ENCODE measurements at places on chromosomes 2 and 18.

DNA sequence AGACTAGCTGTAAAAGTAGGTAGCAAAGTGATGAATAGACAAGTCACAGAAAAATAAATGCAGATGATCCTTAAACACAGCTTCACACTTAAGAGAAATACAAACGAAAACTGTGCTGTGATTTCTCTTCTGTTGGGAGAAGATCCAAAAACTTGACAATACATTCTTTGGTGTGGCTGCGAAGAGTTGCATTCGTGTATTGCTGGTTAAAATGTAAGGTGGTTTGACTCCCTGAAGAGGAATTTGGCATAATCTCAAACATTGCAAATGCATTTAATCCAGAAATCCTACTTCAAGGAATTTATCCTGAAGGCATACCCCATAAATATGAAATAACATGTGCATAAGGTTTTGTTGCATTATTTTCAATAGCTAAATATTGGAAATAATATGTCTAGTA, 7.1 kb downstream of the CCNYL1 start:
- DNase-seq = no peak

- DNase-seq = no peak
Measured at GRCh38 chr2:17476064-17476463, 42.2 kb downstream of the RAD51AP2 start.

DNA sequence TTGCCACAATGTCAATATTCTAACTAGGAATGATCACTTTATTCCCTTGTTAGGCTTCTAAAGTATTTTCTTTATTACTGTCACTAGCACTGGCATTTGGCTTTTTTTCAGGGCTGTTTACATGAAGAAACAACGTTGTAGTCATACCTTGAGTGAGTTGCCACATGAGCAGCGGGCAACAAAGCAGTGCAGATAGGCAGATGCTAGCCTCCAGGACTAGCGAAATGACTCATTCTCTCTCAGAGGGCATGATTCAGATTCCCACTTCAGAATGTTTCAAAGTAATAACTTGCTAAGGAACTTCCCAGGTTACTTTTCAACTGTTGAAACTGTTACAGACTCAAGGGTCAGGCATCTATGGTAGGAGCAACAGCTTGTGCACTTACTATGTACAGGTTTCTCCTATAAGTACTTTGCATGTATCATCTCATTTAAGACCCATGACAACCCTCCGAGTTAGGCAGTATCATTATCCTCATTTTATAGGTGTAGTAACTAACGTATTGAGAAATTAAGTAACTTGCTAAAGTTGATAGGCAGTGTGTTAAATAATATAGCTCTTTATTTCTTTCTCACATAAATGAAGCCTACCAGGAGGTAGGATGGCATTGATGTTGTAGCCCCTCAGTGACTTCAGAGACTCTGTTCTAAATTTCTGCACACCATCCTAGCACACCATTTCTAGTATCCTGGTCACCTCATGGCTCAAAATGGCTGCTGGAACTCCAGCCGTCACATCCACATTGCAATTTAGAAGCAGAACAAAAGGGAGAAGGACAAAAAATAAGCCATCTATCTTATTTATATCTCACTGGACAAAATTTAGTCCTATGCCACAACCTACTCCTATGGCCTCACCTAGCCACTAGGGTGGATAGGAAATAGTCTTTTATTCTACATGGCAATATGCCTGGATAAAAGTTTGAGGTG, 83.3 kb downstream of the ICOS start:
- no peak for DNase-seq

- DNase-seq = no peak
Measured at GRCh38 chr2:23809150-23809549, 117.8 kb downstream of the ATAD2B start.

- no peak for DNase-seq
Measured at GRCh38 chr2:121471532-121472469, 58.9 kb upstream of the RNU4ATAC start.

- no peak for DNase-seq
Measured at GRCh38 chr2:134308474-134309385, 54.9 kb downstream of the MGAT5 start.

- no peak for DNase-seq
Measured at GRCh38 chr2:150778828-150779227, 291.4 kb upstream of the RND3 start.

- DNase-seq = no peak
Measured at GRCh38 chr2:64637000-64637635, 16.6 kb downstream of the SERTAD2 start.

DNA sequence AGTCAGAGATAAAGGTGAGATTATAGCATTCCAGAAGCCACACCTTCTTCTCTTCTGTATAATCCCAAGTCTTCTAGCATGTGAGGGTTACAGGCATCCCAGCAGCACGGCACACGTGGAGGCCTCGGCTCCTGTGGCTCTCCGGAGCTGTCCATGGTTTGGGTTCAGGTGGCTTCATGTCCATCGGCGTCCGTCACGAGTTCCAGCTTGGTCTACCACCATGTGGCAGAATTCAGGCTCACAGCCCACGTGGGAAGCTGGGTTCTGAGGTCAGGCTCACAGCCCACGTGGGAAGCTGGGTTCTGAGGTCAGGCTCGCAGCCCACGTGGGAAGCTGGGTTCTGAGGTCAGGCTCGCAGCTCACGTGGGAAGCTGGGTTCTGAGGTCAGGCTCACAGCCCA, 378.3 kb upstream of the SALL3 start:
- no peak for DNase-seq

DNA sequence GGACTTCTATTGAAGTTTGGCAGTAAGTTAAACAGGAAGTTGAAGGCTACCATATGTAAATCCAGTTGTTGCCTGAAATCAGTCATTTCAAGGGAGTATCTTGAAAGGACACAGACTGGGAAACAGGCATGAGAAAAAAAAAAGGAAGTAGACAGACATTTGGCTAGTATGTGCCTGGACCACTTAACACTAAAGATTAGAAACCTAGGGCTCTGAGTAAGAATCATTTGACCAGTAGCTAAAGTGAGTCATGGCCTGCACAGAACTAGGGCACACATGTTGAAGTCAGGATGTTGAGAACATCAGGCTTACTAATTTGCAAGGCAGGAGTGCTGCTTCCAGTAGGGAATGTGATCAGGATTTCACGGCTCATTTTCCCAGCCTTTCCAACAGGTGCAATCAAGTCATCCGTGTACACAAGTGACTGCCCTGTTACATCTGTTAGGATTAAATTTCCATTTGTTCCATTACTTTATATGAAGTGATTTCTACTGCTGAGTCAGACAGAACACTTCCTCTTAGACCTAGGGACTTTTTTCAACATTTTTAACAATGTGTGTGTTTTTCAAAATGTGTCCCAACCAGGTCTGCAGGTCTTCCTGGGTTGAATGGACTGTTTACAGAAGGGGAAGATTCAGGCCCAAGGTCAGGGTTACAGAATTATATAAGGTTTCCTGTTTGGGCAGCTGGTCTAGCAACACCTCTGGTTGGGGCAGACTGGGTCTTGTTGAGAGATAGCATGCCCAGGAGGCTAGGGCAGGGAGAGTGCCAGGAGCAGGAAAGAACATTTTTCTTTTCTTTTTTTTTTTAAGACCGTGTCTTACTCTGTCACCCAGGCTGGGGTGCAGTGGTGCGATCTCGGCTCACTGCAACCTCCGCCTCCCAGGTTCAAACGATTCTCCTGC, 145.6 kb downstream of the TGIF1 start:
- no peak for DNase-seq

DNA sequence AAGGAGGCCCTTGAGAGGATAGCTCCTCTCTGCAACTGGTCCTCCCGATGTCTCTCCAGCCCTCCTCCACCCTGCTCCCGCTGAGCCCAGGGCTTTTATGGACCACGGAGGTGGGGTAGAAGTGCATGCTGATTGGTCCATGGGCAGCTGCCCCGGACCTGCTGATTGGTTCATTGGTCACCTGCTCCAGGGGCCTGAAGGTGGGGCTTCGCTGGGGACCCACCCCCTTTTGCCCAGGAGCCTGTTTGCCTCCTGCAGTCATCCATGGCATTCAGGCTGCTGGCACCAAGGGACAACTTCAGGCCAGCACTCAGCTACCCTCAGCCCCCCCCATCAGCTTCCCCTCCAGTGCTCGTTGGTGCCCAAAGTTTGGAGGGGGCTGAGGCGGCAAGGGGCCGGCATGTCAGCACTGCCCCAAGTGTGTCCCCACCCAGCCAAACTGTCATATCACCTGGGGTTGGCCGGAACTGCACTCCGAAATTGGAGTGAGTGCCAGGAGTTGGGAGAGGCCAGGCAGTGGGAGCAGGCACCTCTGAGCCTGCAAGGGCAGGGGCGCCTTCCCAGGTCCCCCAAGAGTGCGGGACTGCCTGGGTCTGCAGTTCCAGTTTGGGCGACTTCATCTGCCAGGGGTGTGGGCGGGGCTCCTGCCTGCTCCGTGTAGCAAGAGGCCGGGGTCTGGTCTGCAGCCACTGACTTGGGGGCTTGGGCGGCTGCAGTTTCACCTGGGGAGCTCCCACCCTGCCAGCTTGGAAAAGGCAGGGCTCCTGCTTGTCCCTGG, 288.9 kb downstream of the RDH14 start:
- DNase-seq = no peak

- no peak for DNase-seq
Measured at GRCh38 chr2:9757501-9758264, 85.6 kb upstream of the TAF1B start.

DNA sequence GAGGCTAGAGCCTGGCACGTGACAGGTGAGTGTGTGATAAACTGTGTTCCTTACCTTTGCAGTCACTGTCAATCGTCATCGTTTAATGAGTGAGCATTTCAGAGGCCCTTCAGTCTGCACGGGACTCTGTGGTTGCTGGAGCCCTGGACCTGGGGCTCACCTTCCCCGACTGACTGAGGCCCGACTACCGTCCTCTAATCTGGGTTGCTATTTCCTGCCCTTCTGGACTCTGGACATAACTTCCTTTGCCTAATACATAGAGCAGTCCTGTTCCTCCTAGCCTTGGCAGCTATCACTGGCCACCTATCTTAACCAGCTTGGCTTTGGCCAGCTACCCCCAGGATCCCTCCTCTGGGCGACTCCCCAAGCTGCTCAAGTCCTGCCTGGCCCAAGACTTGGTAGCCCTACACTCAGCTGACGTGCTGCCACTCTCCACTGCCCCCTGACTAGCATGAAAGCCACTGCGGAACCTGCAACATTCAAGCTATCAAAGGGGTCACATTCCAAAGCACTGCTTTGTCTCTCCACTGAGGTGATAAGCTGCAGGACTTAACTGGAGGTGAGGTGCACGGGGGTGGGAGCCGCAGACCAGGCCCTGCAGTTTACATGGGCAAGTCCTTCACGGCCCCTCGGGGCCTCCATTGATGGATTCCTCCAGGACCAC, 11.1 kb upstream of the RAB17 start:
- no peak for DNase-seq

- DNase-seq = no peak
Measured at GRCh38 chr2:236402033-236402790, 138.0 kb upstream of the ASB18 start.

GRCh38 chr2:238922435-238922834, 74.5 kb downstream of the TWIST2 start:
- DNase-seq = no peak

DNA sequence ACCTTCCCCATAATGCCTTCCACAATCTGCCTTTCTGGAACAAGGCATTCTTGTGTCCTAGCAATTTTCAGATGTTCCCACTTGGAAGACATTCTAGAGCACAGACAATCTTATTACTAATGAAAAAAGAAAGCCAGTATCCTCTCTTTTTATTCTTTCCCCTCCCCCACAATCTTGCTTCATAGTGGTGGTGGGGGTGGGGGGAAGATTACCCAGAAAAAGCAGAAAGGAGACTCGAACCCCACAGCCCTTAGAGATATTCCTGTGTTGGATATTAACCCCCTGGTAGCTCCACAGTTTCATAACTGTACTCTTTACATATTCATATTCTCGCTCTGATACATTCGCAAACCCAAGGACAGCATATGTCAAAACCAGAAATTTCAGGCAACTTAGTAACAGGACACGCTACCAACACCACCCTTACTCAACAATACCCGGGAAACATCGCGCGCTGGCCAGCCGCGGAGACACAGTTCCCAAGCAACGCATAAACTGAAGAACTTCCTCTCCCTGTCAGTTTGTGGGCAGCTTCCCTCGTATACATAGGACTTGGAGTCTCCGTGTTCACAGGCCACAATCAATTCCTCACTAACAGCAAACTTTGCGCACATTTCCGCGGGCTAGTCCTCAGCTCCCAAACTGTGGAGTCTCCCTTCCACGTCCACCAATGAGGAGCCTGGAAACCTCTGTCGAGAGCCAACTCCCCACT, 793 bp downstream of the NR4A2 start:
- DNase-seq = no peak
